ENCODE measurements at places on chromosomes 3 and 15.

DNA sequence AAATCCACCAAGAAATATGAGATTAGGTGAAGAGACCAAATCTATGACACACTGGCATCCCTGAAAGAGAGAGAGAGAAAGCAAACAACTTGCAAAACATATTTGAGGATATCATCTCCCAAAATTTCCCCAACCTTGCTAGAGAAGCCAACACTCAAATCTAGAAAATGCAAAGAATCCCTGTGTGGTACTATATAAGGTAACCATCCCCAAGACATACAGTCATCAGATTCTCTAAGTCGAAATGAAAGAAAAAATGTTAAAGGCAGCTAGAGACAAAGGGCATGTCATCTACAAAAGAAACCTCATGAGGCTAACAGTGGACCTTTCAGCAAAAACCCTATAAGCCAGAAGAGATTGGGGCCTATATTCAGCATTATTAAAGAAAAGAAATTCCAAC, 622.1 kb upstream of the LMCD1 start:
- H3K4me3 ChIP-seq: no peak overlapping the region
- H3K27me3 ChIP-seq: no peaks in the 10 kb centered on the region
- no peaks in the 10 kb centered on the region for H3K36me3 ChIP-seq
- no peak for DNase-seq

DNA sequence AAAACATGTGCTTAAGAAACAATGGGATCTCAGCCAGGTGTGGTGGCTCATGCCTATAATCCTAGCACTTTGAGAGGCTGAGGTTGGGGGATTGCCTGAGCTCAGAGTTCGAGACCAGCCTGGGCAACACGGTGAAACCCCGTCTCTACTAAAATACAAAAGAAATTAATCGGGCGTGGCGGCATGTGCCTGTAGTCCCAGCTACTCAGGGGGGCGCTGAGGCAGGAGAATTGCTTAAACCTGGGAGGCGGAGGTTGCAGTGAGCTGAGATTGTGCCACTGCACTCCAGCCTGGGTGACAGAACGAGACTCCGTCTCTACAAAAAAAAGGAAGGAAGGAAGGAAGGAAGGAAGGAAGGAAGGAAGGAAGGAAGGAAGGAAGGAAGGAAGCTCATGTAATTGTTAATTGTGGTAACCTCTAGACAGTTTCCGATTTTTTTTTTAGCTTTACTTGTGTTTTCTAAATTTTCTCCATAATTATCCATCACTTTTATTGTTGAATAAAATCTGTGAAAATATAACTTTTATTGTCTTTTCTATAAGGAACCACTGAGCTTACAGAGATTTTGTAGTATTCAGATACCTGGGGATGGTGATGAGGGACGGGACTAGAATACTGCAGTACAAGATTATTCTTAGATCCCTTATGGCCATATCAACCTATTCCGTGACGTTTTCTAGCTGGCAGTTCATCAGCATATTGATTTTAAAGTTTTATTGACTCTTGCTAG, 506.9 kb downstream of the NR2F2 start:
- H3K36me3 ChIP-seq: no peaks in the 10 kb centered on the region
- H3K4me3 ChIP-seq: no peak overlapping the region
- DNase-seq: no peak
- no peaks in the 10 kb centered on the region for H3K4me1 ChIP-seq

GRCh38 chr3:74614107-74614967, at the start of gene CNTN3:
Gene CNTN3, minus strand, starts transcription at chr3:74614659. Its CDS starts 93,547 bp downstream, at chr3:74521112.
- no peaks in the 10 kb centered on the region for H3K4me1 ChIP-seq
- no peak within 1 kb of the TSS for H3K27ac ChIP-seq
- peaks cover 37% of the 10 kb centered on the region for H3K27me3 ChIP-seq
- peak within 1 kb of the TSS; percentile 5 for H3K4me3 ChIP-seq

GRCh38 chr3:16379838-16380237, 114.8 kb downstream of the OXNAD1 start:
- no peaks in the 10 kb centered on the region for H3K4me1 ChIP-seq
- H3K27ac ChIP-seq: no peak overlapping the region
- no peaks in the 10 kb centered on the region for H3K36me3 ChIP-seq
- DNase-seq: no peak
- no peak overlapping the region for H3K4me3 ChIP-seq
- H3K27me3 ChIP-seq: no peaks in the 10 kb centered on the region

GRCh38 chr15:64780600-64781156, 5.3 kb upstream of the RBPMS2 start:
- H3K27me3 ChIP-seq: peaks cover 5% of the 10 kb centered on the region
- H3K36me3 ChIP-seq: no peaks in the 10 kb centered on the region
- DNase-seq: no peak

DNA sequence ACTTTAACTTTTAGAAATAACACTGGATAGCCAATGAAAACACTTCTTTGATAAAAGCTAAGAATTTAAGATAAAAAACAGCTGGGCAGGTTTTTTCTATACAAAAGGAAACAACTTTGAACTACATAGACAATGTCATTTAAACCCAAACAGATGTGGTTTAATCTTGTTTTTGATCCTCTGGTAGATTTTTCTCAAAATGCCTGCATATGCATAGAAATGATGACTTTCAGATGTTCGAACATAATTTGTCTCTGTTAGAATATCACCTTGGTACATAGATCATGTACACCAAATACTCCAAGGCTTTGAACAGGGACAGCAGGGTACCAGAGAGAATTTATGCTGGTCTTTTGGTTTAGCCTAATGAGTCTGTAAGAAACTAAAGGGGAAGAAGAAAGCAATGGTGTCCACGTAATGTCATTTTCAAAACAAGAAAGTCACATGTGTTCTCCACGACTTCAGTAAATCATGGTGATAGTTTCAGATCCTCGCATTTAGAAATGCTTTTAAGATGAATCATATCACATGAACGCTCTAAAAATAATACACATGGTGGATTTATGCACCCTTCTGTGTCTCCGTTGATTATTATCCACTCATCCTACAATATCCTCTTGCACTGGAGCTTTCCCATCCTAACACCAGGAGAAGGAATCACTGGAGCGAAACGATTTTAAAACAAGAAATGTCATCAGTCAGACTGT, 160.1 kb upstream of the PDZRN3 start:
- no peak for DNase-seq
- H3K27ac ChIP-seq: peak overlapping the region; percentile 85
- peaks cover 12% of the 10 kb centered on the region for H3K4me1 ChIP-seq
- no peaks in the 10 kb centered on the region for H3K27me3 ChIP-seq
- no peaks in the 10 kb centered on the region for H3K36me3 ChIP-seq

- H3K27me3 ChIP-seq: no peaks in the 10 kb centered on the region
- H3K36me3 ChIP-seq: peaks cover 54% of the 10 kb centered on the region
- no peak for DNase-seq
- H3K4me3 ChIP-seq: no peak overlapping the region
Observed at GRCh38 chr3:72836923-72837322, 11.3 kb downstream of the SHQ1 start.

- no peaks in the 10 kb centered on the region for H3K36me3 ChIP-seq
- H3K4me3 ChIP-seq: no peak overlapping the region
- no peak overlapping the region for H3K27ac ChIP-seq
- no peaks in the 10 kb centered on the region for H3K27me3 ChIP-seq
- H3K4me1 ChIP-seq: no peaks in the 10 kb centered on the region
- DNase-seq: no peak
Observed at GRCh38 chr3:98021830-98022560, 13.1 kb downstream of the GABRR3 start.

- no peaks in the 10 kb centered on the region for H3K36me3 ChIP-seq
- H3K4me1 ChIP-seq: peaks cover 6% of the 10 kb centered on the region
- no peak overlapping the region for H3K27ac ChIP-seq
- DNase-seq: no peak
- H3K4me3 ChIP-seq: no peak overlapping the region
Observed at GRCh38 chr3:166274351-166275023, 437.3 kb upstream of the BCHE start.

- no peaks in the 10 kb centered on the region for H3K4me1 ChIP-seq
- no peaks in the 10 kb centered on the region for H3K27me3 ChIP-seq
- no peak overlapping the region for H3K27ac ChIP-seq
- H3K36me3 ChIP-seq: no peaks in the 10 kb centered on the region
Observed at GRCh38 chr3:115399750-115400149, 223.6 kb upstream of the GAP43 start.

DNA sequence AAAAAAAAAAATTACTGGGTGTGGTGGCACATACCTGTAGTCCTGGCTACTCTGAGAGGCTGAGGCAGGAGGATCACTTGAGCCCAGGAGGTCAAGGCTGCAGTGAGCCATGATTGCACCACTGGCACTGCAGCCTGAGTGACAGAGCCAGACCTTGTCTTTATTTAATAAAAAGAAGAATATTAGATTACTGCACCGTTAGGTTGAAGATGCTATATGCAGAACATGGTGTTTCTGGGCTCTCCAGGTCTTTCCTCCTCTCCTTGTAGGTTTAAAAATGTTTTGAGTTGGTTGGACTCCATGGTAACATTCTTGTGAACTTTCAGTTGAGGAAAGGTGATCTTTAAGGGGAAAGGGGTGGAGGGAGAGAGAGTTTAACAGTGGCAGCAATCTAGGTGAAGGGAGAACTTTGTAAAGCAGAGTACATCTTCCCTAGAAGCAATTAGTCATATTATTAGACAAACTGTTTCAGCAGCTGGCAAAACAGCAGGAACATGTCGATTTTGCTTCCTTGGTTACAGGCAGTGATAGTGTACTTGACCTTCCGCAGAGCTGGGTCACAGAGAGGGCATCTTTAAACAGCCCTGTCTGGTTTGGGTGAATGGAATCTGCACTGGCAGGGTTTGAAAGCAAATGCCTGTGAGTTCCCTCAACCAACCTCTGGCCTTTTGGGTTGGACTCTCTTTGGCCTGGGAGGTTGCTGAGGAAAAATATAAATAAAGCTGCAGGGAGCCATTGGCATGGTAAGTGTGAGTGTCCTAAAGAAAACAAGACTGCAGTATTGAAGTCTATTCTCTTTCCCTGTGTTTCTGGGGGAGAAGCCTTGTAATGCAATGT, 42.8 kb downstream of the NR2C2 start:
- H3K27me3 ChIP-seq: no peaks in the 10 kb centered on the region
- no peak overlapping the region for H3K4me3 ChIP-seq
- H3K4me1 ChIP-seq: no peaks in the 10 kb centered on the region
- DNase-seq: no peak
- H3K27ac ChIP-seq: no peak overlapping the region
- H3K36me3 ChIP-seq: no peaks in the 10 kb centered on the region

- H3K27ac ChIP-seq: no peak overlapping the region
- H3K4me1 ChIP-seq: peaks cover 26% of the 10 kb centered on the region
- H3K4me3 ChIP-seq: no peak overlapping the region
- H3K27me3 ChIP-seq: no peaks in the 10 kb centered on the region
Observed at GRCh38 chr3:194875581-194876402, 190.1 kb downstream of the FAM43A start.
